ENCODE measurements at places on chromosomes 5 and 9.

DNA sequence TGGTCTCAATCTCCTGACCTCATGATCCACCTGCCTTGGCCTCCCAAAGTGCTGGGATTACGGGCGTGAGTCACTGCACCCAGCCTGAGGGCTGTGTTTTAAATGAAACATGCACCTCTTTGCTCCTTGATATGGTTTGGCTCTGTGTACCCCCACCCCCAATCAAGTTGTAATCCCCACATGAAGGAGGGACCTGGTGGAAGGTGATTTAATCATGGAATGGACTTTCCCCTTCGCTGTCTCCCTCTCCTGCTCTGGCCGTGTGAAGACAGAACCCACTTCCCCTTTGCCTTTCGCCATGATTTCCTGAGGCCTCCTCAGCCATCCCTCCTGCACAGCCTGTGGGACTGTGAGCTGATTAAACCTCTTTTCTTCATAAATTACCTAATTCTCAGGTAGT lies 12.5 kb upstream of the NOTCH1 start:
- no peak for DNase-seq

- no peak for DNase-seq
Measured at GRCh38 chr5:107517185-107518033, 153.3 kb downstream of the EFNA5 start.

DNA sequence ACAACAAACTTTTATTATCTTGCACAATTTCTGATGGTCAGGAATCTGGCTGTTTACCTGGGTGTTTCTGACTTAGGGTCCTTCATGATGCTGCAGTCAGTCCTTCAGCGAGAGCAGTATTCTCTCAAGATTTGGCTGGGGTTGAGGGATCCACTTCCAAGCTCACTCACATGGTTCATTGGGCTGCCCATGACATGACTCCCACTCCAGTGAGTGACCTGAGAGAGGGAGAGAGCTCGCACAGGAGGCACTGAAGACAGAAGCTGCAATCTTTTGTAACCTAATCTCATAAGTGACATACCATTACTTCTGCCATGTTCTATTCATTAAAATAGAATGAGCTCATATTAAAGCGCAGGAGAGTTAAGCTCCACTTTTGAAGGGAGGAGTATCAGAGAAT lies 212.6 kb downstream of the SPATA31D1 start:
- no peak for DNase-seq

GRCh38 chr9:88741335-88741734 lies 206.4 kb downstream of the NXNL2 start:
- no peak for DNase-seq

- DNase-seq, result no peak
Measured at GRCh38 chr9:119453980-119454379, 84.7 kb upstream of the BRINP1 start.

DNA sequence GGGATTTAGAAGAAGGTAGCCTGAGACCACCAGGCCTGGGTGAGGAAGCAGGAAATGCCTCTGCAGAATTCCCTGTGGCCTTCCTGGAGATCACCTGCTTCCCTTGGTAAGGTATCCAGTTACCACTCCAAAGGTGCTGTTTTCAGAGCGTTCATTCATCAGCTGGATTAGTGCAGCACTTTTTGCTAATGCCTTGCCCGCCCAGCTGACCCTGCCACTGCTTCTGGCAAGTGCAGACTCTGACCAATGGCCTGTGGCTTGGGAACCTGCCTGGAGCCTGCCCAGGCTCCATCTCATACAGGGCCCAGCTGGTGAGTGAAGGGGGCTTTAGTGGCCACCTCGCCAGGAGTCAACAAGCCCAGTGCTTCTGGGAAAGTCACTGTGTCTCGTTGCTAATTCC lies 48.6 kb downstream of the FOXI1 start:
- DNase-seq, result no peak

DNA sequence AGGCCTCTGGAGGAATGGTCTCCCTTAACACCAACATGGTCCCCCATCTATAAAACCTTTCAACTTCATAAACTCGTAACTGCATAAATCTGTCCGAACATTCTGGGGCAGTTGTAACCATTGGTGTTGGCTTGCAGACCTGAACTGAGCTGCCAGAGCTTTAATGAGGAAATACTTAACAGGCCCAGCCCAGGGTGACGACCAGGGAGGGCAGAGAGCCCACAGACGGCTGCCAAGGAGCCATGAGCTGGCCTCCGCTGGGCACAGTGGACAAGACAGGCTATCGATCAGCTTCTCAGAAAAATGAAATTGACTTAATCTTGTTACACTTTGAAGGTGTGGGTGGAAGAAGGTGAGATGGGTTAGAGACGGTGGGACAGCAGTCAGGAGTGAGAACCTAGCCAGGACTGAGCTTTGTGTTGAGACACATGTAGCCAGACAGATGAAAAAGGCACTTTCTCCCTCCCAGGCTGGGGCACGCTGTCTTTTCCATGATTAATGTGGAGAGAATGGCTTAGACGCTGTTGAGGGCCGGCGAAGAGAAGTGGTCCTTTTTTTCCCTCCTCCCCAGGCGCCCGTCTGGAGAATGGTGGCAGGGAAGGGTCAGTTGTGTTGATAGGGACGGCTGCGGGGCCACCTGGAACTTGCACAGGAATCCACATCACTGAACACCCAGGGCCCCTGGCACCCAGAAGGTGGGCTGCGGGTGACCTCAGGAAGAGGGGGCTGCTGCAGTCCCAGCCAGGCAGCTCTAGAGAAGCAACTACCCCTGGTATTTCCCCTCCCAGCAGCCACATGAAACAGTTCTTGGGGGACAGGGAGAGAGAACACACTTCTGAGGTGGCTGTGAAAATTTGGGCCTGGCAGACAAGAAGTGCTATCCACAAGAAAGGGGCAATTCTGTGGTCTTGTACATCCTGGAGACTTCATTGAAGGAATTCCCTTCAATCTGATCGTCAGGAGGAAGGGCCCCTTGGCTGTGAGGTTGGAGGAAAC lies 27.3 kb upstream of the TCOF1 start:
- DNase-seq, result no peak

- no peak for DNase-seq
Measured at GRCh38 chr9:134571946-134572917, 69.4 kb upstream of the COL5A1 start.

- DNase-seq, result no peak
Measured at GRCh38 chr5:64838376-64838775, 69.6 kb downstream of the CWC27 start.

- no peak for DNase-seq
Measured at GRCh38 chr5:80934751-80935150, 25.4 kb upstream of the RASGRF2 start.

DNA sequence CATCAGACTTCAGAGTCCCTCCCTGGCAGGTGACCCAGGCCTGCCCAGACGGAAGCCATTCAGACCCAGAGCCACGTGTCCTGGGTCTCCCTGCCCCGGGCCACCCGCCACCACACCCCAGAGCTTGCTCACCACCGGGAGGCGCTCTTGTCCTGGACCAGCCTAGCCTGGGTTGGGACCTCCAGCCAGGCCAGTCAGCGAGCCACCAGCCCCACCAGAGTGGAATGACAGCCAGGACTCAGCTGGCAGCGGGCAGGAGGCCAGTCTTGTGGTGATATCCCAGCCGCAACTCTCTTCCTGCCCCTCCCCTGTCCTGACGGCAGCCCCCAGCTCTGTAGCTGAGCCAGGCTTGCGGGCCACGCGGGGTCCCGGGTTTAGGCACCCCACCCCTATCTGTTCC lies 1.7 kb upstream of the PTGDS start:
- peak; percentile 75 for DNase-seq

DNA sequence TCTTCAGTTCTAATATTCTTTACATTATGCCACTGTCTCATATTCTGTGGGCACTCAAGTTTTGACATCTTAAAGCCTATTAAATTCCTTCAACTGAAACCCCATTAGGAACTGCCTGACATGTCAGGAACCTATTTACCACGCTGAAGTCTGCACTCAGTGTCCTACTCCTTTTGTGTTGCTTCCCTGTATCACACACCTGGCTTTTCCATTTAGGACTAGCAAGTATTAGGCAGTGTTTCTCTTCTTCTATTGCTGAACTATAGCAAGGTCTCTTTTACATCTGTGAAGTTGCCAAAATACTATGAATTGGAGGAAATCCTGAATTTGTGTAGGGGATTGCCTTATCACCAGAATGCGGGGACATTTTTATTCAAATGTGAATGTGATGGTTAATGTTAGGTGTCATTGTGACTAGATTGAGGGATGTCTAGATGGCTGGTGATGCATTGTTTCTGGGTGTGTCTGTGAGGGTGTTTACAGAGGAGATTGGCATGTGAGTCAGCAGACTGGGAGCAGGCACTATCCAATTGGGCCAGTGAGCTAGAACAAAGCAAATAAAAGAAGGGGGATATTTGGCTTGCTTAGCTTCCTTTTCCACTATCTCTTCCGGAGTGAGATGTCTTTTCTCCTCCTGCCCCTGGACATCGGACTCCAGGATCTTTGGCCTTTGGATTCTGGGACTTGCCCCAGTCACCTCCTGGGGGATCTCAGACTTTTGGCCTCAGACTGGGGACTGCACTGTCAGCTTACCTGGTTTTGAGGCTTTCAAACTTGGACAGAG lies 21.2 kb upstream of the VCAN start:
- DNase-seq, result no peak

DNA sequence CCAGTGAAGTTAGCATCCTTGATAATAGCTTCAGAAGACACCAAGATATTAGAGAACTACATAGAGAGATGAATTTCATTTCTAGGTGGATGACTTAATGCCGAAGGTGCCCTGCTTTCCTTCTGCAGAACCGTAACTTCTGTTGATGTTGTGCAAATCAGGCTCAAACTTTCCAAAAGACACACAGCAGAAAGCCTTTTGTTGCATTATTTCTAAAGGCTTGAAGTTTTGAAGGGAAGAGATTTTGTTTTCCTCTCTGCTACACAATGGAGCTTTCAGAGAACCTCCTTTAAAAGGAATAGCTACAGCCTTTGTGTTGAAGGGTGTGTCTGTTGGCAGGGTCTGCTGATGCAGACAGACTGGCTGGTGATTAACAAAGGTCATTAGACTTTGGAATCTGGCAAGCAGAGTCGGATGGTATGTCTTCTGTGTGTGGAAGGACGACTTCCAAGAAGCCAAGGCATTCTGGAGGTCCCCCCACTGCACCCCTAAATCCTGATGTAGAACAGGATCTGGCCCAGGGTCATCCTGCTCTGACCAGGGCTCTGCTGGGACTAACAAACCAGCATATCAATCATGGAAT lies 57.8 kb downstream of the ZNF462 start:
- no peak for DNase-seq

GRCh38 chr9:77019236-77019925 lies at the start of gene FOXB2:
Gene FOXB2 (plus strand): TSS chr9:77019655. CDS start chr9:77019655, 0 bp downstream.
- DNase-seq, result no peak

GRCh38 chr5:6378766-6379103 lies 388 bp upstream of the MED10 start:
- DNase-seq, result no peak

GRCh38 chr9:111963995-111964394 lies 67.4 kb downstream of the UGCG start:
- no peak for DNase-seq

DNA sequence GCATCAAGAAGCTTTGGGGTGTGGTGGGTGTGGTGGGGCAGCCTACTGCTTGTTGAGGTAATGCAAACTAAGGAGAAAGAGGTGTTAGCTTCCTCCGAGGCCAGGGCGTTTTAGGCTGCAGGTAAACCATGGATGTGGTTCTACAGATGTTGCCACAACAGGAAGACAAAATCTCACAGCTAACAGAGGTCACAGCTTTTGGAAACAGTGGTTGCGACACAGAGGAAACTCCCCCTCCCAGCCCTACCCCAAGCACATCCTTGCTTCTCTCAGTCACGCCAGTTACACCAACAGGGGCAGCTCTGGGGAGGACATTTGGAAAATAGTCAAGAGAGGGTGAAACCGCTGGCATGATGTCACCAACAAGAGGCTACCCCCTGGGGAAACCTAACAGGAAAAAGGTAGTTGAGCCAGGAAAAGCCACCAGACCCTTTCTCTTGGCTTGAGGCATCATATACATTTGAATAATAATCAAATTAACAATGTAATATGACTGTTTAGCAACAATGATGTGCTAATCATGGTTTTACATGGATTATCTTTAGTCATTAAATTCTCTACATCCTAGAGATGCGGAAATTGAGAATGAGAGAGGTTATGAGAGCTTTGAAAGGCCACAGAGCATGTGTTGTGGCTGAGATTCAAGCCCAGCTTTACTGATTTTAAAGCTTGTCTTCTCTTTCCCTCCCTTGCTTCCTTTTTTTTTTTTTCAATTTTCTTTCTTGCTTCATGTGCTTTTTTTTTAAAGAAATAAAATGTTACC lies 82.2 kb upstream of the IL12B start:
- no peak for DNase-seq

GRCh38 chr5:77877516-77878355 lies 101.6 kb upstream of the TBCA start:
- DNase-seq, result no peak

DNA sequence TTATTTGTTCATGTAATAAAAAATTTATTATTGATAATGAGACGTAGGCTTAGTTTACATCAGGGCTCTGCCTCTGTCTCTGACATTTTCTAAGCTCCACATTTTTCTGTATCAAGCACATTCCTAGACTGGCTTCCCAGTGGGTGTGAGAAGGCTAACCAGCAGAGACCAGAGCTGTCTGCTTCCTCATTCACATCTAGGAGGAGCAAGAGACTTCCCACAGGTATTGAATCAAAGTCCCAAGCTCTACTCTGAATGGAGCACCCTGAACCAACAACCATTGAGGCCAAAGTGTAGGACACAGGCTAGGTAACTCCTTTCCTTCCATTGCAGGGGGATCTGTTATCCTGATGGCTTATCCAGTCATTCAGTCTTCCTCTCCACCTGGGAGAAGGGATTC lies 72.4 kb downstream of the PARP8 start:
- DNase-seq, result no peak

- no peak for DNase-seq
Measured at GRCh38 chr5:40605295-40605958, 74.3 kb upstream of the PTGER4 start.

DNA sequence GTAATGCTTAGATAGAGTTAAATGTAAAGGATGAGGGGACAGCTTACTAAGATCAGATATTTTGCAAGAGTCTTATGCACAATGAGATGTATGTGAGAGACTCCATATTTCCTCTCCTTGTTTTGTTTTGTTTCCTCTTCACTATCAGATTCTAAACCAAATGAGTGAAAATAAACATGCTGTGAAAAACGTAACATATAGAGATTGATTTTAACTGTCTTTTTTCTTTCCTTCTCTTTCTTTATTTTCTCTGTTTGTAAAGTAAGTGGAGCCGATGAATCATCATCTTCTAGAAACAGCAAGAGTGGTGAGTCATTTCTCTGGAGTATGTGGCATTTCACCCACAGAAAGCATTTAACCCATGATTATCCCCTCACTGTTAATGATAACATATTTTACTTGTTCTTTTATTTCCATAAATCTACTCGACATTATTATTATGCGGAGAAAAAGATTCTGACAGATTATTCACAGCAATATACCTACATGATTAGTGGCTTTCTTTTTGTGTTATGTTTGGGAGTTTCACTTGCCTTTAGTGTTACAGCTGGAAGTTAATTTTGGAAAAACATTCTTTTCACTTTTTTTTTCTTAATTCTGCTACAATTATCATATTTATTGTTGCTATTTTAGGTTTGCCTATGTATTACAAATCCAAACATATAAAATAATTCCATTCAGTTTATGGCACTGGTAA lies 2.1 kb upstream of the ANXA1 start:
- DNase-seq, result no peak

Measured in hypothalamus (tissue), 51 donors.